ENCODE measurements at places on chromosomes 16 and 17.

DNA sequence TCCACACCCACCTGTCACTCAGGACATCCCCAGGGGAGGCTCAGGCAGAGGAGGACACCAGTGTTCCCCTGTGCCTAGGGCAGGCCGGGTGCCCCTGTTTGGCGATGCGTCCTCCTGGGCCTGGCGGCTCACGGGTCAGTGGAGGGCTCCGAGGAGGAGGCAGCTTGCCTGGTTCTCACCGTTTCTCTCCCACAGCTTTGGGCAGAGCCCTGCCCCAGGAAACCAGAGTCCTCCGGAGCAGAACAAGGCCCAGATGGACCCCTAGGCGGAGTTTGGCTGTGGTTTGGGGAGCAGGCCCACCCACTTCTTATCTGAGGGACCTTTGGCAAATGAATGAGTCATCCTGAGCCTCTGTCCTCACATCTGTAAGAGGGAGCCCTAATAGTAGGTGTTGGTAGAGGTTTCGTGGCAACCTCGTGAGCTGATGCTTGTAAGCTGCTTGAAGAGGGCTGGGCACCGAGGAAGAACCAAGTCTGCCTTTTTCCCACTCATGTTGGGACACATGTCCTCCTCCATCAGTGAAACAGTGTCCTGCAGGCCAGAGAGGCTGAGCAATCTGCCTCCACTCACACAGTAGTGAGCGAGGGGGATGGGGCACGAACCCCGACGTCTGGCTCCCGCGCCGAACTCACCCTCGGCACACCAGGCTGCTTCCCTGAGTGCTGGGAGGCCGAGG, 247.0 kb upstream of the CIBAR2 start:
- no peak for DNase-seq

DNA sequence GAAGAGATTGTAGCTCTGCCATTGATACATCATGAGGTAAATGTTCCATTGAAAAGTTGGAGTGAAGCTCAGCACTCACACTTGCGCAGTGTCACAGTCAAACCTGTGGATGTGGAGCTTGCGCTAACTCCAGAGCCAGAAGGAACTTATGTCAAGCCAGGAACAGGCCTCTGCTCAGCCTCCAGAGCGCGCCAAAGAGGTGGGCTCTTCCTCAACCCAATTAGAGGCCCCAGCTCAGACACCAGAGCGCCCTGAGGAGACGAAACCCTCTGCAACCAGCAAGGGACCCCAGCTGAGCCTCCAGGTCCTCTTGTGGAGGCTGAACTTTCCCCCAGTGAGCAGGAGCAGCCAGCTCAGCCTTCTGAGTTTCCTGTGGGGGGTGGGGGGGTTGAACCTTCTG, 61.5 kb upstream of the FBXO47 start:
- no peak for DNase-seq

- peak; percentile 33 for DNase-seq
Measured at GRCh38 chr16:79599256-79599836, 1.2 kb downstream of the MAF start.

DNA sequence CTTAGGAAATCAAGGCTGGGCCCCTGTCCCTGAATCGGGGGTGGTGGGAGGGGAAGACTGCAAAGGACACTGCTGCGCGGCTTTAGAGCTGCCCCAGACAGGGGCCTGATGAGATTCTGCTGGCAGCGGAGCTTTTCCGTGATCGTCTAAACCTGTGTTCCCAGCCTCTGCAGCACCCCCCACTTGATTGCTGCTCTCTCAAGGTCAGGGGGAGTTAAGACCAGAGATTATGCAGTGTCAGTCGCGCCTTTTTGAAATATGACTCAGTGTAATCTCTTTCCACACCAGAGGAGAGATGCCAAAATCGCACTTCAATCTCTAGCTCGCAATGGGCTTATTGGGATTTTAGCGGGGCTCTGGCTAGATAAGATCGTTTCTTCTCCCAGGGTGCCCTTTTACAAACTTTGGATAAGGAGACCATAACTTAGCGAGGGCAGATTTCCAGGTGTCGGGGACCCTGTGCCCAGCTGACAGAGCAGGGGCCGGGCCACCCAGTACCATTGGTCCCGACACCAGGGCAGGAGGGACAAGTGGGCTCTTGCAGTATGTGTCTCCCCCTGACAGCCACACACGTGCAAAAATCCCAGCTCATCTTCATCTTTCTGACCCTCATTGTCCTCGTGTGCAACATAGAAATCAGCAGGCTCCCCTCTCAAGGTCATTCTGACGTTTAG, 87.0 kb downstream of the IRX3 start:
- no peak for DNase-seq

GRCh38 chr17:67999291-67999911, 3.1 kb upstream of the C17orf58 start:
- no peak for DNase-seq

GRCh38 chr17:5049314-5049841, 14.2 kb upstream of the SLC52A1 start:
- DNase-seq, result peak; percentile 43

DNA sequence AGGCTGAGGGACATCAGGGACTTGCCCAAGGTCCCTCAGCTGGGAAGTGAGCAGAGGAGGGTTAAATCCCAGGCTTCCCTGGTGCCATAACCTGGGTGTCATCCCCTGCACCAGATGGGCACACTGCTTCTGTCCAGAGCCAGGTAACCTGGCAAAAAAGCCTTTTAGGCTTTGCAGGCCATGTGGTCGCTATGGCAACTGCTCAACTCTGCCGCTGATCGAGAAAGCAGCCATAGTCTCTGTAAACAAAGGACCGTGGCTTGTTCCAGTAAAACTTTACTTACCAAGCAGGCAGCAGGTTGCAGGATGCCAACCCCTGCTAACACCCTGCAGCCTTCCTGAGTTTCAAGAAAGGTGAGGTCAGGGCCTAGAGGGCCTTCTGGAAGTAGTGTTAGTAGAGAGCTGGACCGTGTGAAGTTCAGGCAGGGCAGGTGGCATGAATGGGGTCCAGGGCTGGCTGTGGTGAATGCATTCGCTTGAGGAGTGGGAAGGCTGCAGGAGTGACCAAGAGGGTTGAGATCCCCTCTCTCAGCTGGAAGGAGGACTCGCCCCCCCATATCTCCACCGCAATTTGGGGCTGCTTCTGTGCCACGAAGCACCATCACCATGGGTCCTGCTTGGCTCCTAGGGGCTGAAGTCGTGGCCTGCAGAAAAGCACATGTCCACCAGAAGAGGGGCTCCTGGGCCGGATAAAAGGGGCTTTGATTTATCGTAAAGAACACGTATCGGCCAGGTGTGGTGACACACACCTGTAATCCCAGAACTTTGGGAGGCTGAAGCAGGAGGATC, 91.3 kb downstream of the SOCS1 start:
- DNase-seq, result no peak

- DNase-seq, result no peak
Measured at GRCh38 chr16:12336141-12336540, 359.6 kb downstream of the SNX29 start.

DNA sequence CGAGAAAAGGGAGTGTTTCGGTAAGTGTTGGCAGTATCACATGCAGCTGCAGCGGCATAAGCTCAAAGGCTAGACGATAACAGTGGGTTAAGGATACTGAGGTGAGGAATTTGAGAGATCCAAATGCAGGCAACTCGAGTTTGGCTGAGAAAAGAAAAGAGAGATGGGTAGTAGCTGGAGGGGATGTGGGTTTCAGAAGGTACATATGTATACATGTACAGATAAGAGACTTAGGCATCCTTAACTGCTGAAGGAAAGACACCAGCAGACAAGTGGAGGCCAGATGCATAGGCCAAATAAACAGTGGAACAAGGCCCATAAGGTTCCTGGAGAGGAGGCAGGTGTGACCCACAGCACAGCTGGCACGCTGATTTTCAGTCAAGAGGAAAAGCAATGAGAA, 86.6 kb upstream of the NETO2 start:
- no peak for DNase-seq

DNA sequence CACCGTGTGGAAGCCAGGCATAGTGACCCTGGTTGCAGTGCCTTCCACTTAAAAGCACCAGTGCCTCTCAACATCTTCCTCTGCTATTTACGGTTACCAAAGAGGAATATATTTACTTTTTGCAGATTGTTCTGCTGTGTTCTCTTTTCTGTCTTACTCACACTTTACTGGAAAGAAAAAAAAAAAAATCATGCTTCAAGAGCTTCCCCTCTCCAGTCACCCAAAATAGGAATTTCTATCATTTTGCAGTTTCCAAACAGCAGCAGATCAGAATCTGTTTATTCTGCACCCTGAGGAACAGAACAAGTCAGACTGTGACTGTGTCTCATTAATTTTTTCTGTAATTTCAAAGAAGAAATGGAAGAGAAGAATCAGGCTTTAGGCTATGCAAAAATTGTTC, 96.1 kb downstream of the KCNJ2 start:
- no peak for DNase-seq

GRCh38 chr16:11092788-11093571, 148.6 kb downstream of the CLEC16A start:
- no peak for DNase-seq

GRCh38 chr16:67001726-67002125, 13.3 kb downstream of the CES4A start:
- DNase-seq, result no peak

- no peak for DNase-seq
Measured at GRCh38 chr16:75282466-75283281, 31.2 kb upstream of the BCAR1 start.

- DNase-seq, result no peak
Measured at GRCh38 chr17:76996741-76997694, 128.8 kb downstream of the MGAT5B start.

- DNase-seq, result no peak
Measured at GRCh38 chr17:31869797-31870568, 10.9 kb upstream of the COPRS start.

- peak; percentile 91 for DNase-seq
Measured at GRCh38 chr17:7561028-7561575, 617 bp upstream of the SENP3 start.

GRCh38 chr17:10155371-10156076, 42.9 kb downstream of the GAS7 start:
- no peak for DNase-seq

DNA sequence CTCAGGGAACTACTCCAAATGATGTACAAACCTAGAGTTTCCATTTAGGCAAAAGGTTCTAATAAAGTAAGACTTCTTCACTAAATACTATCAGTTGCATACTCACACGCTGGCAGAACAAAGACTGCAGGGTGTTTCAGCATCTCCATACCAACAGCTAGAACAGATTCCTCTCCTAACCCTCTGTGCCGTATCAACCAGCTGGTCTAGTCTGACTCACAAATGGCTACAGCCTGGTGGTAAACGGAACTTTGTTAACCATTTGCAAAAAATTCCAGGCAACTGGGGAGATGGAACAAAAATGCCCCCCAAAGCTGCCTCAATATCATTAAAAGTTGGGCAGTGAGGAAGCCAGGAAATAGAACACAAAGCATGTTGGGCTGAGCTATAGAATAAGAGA, 217.1 kb downstream of the GRIN2A start:
- no peak for DNase-seq

GRCh38 chr17:14451729-14452191, 150.9 kb downstream of the HS3ST3B1 start:
- no peak for DNase-seq

DNA sequence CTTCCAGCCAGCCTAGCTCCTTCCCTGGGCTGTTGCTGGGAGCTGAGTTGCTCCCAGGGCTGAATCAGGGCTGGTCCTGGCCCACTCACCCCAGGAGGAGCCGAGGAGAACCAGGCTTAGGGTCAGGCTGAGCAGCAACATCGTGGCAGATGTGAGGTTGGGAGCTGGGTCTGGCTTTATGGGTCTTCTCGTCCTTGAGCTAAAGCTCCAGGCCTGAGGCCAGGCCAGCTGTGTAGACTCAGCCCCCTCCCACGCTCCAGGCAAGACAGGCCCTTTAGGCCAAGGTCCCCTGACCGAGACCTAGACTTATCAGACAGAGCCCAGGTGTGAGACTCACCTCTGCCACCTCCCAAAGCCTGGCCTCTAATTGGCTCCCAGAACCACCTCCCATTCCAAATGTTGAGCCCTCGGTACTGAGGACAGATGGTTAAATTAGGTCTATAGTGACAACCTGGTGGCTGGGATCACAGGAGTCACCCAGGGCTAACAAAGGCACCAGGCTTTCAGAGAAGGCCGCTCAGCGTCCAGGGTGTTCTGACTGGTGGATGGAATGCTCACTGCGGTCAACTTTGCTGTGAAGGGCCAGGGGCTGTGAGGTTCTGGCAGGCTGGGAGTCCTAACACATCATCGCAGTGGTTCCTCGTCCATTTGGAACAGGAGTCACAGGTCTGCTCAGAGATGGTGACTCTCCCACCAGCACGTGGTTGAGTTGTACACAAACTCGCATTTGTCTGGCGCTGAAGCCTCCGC, at the start of gene CTRL:
Gene CTRL, minus strand, starts transcription at position 151 of the 750 bp plus-strand sequence. Its CDS starts 10 bp downstream, at position 141.
- DNase-seq, result no peak

DNA sequence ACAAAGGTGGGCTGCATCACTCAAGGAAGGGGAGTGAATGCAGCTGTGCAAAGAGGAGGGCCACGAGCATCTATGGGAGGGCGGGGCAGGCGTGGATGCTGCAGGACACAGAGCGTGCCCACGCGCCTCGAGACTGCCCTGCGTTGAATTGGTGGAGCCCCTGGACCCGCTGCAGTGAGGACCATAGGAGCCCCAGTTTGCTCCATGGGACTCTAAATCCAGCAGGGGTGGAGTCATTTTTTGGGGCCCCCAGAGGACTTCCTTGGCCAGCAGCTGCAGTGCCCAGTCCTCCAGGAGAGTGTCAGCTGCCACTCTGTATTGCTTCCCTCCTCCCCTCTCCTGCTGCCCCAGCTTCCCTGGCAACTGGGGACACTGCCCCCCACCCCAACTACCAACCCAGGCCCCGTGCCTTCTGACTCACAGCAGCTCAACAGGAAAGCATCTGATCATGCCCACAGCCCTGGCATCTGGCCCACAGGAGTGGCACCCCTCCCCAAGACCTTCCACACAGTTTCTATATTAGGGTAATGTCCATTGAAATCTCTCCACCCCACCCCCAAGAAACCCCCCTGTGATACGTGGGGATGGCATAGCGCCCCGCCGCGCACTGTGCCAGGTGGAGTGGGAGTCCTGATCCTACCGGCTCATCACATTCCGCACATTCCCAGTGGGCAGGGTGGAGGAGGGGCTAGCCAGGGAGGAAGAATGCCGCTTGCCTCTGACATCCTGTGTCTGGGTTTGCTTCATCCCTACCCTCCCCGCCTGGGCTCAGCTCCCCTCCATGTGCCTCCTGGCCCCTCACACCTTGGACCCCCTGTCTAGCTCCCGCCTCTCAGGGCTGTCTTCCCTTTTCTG, 27.8 kb upstream of the ITGA3 start:
- DNase-seq, result no peak

GRCh38 chr17:29930409-29931010, 482 bp upstream of the SSH2 start:
- no peak for DNase-seq

GRCh38 chr16:54073356-54073755, 213.2 kb downstream of the IRX3 start:
- no peak for DNase-seq

GRCh38 chr17:74892974-74893911, at the start of gene FADS6:
Gene FADS6, minus strand, starts transcription at chr17:74893633. Its CDS starts 38 bp downstream, at chr17:74893595.
- no peak for DNase-seq

GRCh38 chr16:72129976-72130656, 36.5 kb downstream of the DHX38 start:
- DNase-seq, result no peak

GRCh38 chr16:11198828-11199227, 57.2 kb downstream of the SOCS1 start:
- DNase-seq, result no peak

Data from stimulated activated CD4-positive, alpha-beta T cell treated with anti-CD3 and anti-CD28 coated beads, Interleukin-2, amount 100 ng/mL, for 24 hours (primary cell).